Stimulated activated CD4-positive, alpha-beta T cell treated with anti-CD3 and anti-CD28 coated beads, Interleukin-2, amount 100 ng/mL, for 24 hours (primary cell): ENCODE measurements at places on chromosomes 5 and 9.

DNA sequence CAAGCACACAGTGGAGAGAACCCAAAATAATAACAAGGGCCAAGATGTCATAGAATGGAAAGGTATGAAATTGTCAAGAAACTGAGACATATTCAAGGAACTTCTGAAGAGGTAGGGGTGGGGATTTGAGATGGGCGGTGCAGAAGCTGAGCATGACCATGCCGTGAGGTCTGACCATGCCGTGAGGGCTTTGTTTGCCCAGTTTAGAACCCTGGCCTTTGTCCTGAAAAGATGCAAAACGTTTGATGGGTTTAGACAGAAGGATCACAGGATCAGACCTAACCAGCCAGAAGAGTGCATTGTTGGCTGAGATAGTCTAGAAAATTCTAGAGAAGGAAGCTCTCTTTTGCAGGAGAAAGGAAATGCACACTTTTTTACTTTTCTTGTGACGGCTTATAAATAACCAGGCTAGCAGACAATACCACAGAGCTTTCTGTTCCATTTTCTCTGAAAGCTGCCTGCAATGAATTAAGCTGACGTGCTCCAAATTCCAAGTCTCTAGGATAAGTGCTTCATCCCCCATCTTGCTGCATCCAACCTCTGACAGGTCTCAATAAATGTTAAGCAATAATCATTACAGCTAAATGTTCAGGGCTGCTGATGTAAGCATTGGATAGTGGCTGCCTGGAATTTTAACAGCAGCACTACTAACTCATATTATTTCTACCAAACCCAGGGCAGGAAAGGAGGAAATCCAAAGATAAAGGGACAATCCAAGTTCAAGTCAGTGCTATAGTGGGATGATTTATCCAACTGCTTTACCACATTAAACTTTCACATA lies 110.9 kb upstream of the IL6ST start:
- no peak for DNase-seq

DNA sequence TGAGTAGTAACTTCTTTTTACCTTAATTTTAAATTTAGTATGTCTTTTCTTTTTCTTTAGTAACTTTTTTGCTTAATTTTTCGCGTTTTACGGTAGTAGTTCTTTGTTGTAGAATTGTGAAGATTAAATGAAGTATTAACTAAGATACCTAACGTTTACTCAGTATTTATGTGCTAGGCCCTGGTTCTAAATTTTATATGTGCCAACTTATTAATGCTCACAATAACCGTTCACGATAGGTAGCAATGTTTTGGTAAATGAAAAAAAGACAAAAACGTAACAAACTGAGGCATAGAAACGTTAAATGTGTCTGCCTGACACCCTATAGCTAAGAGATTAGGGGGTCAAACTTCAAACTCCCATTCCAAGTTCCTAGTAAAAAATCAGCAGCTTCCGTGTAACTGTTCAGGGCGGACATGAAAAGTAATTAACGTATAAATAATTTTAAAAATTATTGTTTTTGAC lies 1.2 kb downstream of the MRPS30 start:
- DNase-seq: no peak

DNA sequence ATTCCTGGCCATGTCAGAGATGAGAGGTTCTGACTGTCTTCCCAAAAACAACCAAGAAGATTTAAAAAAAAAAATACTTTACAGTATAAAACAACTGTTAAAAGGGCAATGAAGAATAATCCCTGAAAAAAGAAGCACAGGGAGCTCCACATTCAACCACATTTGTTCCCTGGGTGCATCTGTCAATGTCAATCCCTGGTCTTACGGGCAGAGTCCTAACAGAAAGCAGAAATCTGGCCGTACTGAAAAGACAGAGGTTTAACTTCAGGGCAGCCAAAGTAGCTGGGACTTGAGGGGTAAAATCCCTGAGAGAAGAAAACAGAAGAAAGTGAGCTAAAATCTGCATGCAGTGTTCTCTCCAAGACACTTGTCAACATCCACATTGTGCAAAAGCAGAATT lies 76.6 kb downstream of the RICTOR start:
- DNase-seq: no peak

DNA sequence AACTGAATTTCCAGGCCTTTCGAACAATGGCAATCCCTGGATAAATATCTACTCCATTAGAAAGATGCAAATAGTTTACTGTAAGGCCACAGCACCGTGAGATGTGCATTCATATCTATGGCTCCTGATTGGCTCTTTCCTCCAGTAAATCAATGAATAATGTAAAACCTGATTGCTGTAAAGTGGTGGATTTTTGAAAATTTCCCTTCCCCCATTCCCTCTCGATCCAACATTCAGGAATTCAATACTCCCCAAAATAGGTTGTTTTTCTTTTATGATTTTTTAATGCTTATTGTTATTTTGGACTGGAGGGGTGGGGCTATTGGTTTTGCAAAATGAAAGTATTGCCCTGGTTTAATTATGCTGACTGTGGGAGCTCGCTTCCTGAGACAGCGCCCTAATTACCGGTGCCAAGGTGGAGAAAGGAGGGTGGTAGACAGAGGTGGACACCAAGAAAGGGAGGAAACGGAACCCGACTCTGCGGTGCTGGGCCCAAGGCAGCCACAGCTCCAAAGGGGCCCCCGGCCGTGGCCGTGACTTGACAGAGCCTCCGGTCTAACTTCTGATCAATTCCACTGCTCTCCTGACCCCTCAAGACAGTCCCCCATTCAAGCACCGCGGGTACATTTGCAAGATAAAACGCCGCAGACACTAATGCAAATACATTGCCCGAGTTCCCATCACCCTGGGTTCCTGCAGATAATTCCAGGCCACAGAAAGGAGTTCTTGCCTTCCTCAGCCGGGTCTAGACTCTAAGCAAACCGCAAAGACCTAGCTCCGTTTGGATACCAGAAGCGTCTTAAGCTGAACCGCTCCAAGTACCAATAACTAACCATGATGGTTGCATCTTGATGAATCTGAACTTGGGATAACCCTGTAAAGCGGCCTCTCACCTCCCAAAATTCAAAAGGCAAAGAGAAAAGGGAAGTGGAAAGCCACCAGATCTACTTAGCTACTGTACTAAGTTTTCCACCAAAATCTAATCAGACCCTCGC lies 211.2 kb downstream of the MEF2C start:
- DNase-seq: no peak

- DNase-seq: no peak
These were observed 302.4 kb downstream of the RAB3C start for GRCh38 chr5:58885260-58885659.

DNA sequence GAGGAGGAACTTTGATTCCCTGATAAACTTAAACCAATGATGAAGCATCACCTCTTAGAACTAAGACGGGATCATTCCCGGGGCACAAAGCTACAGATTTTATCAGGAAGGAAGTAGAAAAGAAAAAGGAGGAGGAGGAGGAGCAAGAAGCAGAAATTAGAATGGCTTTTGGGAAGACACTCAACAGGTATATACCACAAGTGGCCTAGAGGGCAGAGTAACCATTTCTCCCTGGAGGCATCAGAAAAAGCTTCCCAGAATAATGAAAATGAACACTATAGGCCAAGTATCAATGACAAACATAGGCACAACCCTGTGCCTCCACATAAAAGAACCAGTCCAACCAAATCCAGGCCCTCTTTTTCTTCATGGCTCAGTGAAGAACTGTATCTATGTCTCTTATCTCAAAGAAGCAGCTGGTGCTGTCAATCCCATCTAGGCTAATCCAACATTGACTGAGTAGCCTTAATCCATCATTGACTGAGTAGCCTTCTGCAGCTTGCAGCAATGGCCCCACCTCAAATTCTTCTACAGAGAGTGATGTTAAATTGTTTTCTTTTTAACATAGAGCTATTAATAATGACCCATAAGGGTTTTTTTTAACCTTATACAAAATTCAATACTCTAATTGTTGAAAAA lies 178.8 kb upstream of the KIF2A start:
- DNase-seq: no peak
